ENCODE measurements at places on chromosomes 7 and 10.
A peak's percentile ranks its signal among the peaks of the same experiment; 100 is the strongest.

DNA sequence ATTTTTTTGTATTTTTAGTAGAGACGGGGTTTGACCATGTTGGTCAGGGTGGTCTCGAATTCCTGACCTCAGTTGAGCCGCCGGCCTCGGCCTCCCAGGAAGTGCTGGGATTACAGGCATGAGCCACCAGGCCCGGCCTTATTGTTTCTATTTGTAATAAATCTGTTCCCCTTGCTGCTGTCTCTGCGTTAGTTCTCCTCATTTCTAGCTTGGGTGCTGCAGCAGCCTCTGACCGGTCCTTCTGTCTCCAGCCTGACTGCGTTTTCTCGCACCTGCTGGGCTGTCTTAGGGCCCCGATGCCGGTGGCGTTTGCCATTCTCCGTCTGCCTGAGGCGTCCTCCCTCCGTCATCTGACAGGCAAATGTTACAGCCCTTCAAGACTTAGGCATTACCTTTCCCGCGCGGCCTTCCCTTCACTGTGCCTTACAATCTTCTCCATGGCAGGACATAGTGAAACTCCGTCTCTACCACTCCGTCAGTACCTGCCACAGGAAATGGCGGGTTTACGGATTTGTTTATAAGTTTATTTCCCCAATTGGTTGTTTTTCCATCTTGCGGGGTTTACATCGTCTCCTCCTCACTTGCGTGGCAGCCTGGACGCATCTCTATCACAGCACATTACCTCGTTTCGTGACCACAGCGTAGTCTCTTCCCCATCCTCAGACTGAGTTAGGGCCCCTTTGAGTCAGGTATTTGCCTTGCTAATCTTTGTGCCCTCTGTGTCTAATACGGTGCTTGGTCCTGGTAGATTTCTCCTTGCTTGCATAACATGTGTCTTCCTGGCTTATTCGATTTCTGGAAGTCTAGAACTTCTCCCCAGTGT is 2.3 kb upstream of the GIMAP8 start:
- no peak for DNase-seq

DNA sequence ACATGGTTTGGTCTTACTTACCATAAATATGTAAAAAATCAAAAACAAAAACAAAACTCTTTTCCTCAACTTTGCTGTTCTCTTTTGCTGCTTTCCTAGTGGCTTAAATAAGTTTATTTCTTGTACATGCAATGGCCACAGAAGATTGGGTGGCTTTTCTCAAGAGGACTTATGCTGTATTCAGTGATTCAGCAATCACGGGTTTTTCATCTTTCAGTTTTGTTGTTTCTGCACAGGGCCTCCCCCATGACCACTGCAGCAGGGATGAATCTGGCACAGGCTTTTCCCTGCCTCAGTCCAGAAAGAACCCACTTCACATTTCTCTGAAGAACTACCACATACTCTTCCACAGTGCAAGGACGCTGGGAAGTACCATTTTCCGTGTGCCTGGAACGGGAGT is 355.0 kb downstream of the RNLS start:
- DNase-seq, result no peak

DNA sequence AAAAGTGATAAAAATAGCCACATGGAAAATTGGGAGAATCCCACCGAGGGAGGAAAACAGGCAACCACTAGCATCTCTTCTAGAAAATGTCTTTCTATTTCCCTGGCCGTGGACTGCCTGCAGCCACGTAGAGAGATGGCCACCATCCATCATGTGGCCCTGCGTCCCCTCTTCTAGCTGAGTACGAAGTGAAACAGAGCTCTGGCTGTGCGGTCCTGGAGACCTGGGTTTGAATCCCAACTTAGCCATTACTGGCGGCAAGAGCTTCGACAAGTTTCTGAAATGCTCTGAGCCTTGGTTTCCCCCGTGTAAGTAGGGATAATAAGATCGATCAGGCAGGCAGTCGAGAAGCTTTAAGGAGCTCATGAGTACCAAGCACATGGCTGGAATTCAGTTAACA is 32.9 kb downstream of the ZCCHC24 start:
- DNase-seq, result no peak

DNA sequence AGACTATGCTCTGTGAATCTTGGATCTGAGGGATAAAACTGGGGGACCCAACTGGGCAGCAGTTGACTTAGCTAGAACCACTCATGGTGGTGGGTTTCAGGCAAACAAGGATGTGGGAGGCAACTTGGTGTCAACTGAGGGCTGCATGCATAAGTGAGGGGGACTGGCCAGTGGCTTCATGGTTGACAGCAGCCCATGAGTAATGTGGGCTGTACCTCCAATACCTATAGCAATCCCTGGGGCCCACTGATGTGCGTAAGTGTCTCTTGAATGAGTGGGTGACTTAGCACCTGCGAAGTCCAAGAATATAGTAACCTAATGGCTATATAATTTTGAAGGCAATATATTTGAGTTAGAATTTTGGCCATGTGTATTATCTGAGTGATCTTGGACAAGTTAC is 13.7 kb upstream of the MAP3K8 start:
- DNase-seq, result no peak

DNA sequence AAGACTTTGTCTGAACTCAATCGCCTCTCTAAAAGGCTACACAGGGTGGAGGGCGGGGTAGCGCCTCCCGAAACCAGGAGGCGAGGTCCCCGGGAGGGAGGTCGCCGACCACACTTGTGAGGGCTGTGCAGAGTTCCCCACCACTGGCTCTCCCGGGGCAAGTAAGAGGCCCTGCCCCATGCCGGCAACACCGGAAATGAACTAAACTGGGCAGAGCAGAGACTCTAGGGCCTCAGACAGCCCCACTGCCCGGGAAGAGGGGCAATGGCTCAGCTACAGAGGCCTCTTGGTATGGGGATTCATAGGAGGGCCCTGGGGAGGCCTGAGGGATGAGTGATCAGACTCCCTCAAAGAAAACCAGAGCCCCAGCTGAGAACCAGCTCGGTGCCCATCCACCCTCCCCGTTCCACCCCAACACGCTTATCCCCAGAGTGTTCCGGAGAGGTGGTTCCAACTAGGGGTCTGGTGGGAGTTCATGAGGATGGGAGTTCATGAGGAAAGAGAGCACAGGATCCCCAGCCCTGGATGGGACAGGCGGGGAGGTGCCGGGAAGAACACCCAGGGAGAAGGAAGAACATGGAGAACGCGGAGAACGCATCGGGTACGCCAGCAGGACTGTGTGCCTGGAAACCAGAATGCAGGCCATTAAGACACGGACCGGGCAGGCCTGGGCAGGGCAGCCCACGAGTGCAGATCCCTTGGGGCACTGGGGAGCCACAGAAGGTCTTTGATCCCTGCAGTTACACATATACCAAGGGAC is 89.4 kb upstream of the MYL10 start:
- peak; percentile 90 for DNase-seq

DNA sequence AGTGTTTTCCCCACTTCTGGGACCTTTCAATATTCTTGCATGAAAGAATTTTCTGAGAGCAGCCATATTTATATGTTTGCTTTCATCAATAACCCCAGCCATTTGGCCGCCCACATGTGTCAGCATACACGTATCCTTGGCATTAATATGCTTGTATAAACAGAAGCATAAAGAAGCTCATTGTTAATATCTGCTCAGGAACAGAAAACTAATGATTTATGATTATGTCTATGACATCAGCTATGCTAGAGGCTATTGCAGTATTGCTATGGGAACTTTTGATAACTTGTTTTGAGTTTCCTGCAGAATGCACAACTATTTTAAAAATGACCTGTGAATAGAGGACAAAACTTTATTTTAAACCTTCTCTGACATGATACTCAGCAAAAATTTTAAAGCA is 300.9 kb upstream of the MTPN start:
- no peak for DNase-seq

- DNase-seq, result no peak
Measured at GRCh38 chr7:104541897-104542296, 213.5 kb downstream of the LHFPL3 start.

DNA sequence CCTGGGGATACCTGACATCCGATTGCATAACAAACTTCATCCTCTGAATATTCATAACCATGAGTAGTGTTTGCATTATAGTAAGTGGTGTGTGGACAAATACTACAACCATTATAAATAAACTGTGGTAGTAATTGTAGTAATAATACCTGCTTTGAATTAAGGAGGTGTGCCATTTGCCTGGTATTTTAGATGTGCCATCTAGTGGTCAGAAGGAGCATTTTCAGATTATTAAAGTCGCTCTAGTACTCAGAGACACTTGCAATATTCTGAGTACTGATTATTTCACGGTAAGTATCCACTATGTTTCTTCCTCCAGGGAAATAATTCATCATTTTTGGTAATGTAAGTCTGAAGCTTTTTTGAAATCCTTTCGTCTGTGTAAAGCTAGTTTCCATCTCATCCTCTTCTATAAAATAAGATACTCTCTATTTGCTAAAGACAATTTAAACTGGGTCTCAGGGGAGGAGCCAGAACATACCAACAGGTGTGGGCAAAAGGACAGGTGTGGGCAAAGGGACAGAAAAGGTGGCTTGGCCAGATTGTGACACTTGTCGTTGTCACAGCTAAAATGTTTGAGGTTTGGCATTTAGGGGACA is 115.3 kb upstream of the WDR11 start:
- DNase-seq, result peak; percentile 13

GRCh38 chr7:27096768-27097514 is 1.1 kb upstream of the HOXA1 start:
- peak; percentile 63 for DNase-seq

- DNase-seq, result peak; percentile 84
Measured at GRCh38 chr7:129824291-129825208, 128.2 kb downstream of the UBE2H start.

GRCh38 chr10:86642021-86642420 is 12.3 kb upstream of the OPN4 start:
- DNase-seq, result no peak

DNA sequence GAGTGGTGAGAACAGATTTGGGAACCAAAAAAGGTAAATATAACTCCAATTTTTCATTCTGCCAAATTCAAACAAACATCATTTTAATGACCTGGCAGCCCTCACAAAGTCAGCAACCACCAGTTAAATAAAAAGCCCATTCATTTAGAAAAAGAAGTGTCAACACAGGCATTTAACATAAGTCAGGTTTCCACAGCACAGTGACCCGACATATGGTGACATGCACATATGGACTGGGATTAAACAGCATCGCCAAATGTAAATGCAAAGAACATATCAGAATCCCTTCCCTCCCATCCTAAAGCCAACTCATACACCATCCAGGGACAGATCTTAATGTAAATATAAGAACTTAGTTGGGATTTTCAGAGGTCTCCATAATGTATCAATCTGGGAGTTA is 293.2 kb downstream of the FGFR2 start:
- no peak for DNase-seq

DNA sequence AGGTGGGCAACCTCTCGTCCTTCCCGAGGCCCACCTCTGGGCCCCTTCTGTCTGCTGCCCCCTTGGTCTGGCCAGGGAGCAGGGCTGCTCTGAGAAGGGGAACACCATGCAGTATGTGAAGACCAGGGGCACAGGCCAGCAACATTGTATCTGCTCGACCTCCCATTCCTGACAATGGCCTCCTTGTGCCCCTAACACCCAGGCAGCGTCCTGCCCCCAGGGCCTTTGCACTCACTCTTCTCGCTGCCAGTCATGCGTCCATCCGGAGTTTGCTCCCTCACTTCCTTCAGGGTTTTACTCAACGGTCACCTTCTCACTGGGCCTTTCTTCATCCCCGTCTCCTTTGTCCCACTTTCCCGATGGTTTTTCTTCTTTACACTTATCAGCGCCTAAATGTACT is 232.9 kb upstream of the GRB10 start:
- DNase-seq, result no peak

GRCh38 chr10:109956454-109957091 is 33.3 kb upstream of the XPNPEP1 start:
- DNase-seq, result peak; percentile 62

DNA sequence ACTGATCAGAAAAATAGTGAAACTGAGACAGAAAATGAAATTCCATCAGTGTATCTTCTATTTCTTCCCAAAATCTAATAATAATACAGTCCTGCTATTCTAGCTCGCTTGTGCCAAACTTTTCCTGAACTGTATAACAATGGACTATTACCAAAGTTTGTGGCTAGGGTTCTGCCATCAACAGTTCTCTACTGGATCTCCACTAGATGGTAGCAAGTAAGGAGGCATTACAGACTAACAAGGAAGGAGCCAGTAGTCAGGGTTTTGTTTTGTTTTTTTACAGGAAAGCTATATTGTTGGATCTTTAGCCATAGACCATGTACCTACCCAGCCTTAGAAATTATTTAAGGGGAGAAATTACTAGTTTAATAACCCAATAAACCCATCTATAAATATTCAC is 10.8 kb downstream of the MTERF1 start:
- no peak for DNase-seq

DNA sequence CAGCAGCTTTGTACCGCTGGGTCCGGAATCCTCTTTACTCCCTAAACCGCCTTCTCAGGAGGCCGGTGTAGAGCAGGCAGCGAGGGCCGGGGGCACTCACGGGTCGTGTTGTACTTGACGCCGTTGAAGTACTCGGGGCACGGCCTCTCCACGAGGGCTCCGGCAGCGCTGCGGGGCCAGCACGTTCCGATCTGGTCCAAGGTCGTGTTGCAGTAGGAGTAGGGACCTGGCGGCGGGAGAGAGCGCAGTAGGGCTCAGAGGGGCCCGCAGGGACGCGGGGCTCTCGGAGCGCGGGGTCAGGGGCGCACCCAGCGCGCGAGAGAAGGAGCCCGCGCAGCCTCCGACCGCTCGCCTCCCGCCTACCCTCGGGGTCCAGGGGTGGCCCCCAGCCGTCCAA is 443 bp downstream of the CRHR2 start:
- DNase-seq, result no peak

- no peak for DNase-seq
Measured at GRCh38 chr10:132538790-132539421, 1.3 kb downstream of the INPP5A start.

DNA sequence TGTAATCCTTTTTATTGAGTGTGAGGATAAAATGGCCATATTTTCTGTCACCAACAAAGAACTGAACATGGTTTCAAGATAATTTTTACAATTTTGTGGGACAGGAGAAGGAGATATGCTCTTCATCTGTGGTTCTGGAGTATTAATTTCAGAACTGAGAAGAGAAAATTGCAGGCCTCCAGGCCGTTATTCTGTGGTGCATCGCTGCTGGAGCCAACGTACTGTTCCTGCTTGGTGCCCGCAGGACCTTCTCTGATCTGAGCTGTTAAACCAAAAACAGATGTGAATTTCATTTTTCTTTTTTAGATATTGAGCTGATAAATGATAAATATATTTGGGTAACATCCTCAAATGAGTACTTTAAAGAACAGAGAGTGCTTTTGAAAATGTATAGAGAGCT is 63.9 kb downstream of the IKZF1 start:
- no peak for DNase-seq

DNA sequence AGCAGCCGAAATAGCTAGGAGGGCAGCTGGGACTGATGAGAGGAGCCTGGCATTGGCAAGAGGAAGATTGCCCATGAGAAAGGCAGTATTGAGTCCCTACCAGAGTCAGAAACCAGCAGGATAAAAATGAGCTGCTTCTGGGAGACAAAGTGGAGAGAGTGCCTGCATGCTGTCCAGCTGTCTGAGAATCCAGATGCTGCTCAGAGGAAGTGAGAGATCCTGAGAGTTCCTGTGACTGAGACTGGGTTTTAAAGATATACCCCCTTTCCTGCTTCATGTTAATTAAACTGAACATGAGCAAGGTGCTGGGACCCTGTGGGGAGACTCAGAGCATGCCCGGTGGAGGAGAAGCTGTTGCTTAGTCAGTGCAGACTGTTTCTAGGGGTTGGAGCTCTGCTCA is 107.5 kb downstream of the KIF20B start:
- DNase-seq, result no peak

- DNase-seq, result no peak
Measured at GRCh38 chr7:108468246-108468645, 12.0 kb upstream of the NRCAM start.

GRCh38 chr7:121187222-121187621 is 141.6 kb upstream of the WNT16 start:
- no peak for DNase-seq

GRCh38 chr7:36568452-36568849 is 155.8 kb downstream of the AOAH start:
- DNase-seq, result no peak
